GM20000 (cell line): ENCODE measurements at places on chromosomes 16 and 17.

GRCh38 chr17:65698381-65699061 lies 137.1 kb upstream of the AXIN2 start:
- DNase-seq, result no peak

DNA sequence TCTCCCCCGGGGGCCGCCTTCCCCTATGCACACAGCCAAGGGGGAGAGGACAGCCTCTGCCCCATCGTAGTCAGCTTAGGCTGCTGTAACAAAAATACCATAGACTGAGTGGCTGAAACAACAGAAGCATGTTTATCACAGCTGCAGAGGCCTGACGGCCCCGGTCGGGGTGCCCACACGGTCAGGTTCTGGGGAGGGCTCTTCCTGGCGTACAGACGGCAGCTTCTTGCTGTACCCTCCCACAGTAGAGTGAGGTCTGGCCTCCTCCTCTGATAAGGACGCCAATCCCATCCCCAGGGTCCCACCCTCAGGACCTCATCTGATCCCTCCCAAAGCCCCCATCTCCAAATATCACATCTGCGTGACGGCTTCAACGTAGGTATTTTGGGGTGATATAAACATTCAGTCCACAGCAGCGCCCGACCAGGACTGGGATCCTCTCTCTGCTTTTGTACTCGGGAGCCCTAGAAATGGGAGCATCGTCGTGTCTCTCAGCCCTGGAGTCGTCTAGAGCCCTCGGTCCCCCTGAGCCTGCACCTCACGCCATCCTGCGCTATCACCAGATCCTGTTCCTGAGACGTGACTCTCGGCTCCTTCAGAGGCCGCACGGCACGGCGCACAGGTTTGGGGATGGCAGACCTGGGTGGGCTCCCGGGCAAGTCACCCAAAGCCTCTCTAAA lies 67.8 kb downstream of the RPH3AL start:
- DNase-seq, result no peak

DNA sequence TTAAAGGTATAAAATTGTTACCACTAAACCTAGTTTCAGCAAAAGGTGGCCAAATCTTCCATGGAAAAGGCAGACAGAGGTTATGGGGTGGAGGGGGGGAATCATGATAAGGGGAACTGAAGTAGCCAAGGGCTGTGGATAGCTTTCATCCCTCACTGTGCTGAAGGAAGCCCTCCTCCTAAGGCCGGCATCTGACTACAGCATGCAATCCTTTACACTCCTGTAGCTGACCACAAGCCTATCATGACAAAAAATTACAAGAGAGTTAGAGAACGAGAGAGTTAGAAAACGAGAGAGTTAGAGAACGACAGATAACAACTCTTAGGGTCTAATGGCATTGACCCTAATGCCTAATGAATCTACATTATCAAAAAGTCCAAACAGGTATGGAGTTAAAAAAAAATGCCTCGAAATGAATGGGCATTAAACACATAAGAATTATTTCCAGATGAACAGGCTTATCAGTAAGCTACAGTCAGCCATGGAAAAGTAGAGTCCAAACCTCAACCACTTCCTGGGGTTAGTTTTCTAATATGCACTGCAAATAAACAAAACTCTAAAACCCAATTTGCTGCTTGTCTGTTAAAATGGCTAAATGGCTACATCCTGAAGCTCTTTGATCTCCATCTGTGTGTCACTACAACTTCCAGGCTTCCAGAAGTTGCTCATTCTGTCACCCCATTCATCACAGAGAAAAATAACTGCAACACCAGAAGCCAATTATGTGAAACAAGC lies 29.7 kb downstream of the DUSP14 start:
- no peak for DNase-seq

DNA sequence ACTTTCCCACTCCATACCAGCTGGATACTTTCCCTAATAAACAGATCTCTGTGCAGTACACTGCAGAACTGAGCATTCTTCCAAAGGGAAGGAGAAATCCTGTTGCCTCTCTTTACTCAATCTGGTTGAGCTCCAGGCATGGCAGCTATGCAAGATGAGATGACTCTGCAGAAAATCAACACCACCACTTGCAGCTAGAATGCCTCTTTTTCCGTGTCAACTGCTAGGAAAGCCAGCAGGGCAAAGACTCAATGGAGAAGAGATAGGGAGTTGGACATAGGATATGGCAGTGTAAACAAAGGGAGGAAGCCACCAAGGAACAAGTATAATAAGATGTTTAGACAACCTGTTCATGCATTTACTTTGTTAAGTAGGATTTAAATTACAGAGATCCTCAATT lies 40.4 kb upstream of the CORO6 start:
- DNase-seq, result no peak
